ENCODE measurements at places on chromosomes 13 and 19. TPM values are rescaled to one million over a fixed set of nuclear protein-coding genes. Genes with fewer than 3 reads are reported as not detected.

DNA sequence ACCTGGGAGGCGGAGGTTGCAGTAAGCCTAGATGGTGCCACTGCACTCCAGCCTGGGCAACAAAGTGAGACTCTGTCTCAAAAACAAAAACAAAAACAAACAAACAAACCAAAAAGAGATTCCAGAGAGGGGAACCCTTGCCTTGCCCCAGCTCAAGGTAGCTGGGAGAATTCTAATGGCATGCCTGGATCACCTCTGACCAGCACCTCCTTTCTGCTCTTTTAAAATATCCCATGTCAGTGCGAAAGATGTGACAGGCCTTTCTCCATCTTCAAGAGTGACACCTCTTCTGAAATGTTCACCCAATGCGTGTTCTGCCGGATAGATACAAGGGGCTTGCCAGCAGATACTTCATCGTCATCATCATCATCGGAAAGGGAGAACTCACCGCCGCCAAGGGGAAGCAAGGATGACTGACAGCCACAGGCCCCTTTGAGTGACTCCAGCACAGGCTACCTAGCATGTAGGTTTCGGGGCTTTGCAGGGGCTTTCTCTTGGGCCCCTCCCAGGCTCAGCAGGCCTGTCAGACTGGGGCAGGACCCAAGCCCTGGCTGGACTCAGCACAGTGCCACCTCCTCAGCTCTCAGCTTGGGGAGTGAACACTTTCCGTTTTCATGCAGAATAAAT is 18.9 kb upstream of the LRP3 start:
- H3K27ac ChIP-seq, result no peak overlapping the region
- H3K27me3 ChIP-seq, result peaks cover 5% of the 10 kb centered on the region
- peaks cover 27% of the 10 kb centered on the region for H3K4me1 ChIP-seq
- peak overlapping the region; percentile 99 for H3K4me3 ChIP-seq
- DNase-seq, result no peak

GRCh38 chr19:37972803-37973202 is 65.8 kb downstream of the SIPA1L3 start:
- no peaks in the 10 kb centered on the region for H3K27me3 ChIP-seq
- H3K27ac ChIP-seq, result no peak overlapping the region
- H3K36me3 ChIP-seq, result peaks cover 6% of the 10 kb centered on the region
- DNase-seq, result no peak

DNA sequence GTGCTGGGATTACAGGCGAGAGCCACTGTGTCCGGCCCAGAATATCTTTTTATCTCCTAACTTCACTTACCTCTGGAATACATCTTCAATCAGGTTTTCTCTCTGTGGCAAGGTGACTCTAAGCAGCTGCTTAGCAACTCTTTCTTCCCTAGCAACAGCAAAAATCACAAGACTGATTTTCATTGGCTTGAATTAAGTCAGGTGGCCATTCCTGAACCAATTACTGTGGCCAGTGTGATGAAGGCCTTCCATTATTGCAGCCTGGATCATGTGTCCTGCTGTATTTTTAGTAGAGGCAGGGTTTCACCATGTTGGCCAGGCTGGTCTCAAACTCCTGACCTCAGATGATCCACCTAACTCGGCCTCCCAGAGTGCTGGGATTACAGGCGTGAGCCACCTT is 9.0 kb upstream of the LTBP4 start:
- H3K4me3 ChIP-seq, result no peak overlapping the region
- H3K27me3 ChIP-seq, result peaks cover 11% of the 10 kb centered on the region
- DNase-seq, result no peak
- no peak overlapping the region for H3K27ac ChIP-seq

- no peaks in the 10 kb centered on the region for H3K36me3 ChIP-seq
- H3K4me1 ChIP-seq, result no peaks in the 10 kb centered on the region
- H3K27ac ChIP-seq, result no peak overlapping the region
- DNase-seq, result no peak
These were observed 289.6 kb downstream of the TEX29 start for GRCh38 chr13:111610081-111610480.

GRCh38 chr19:6047741-6048251 is 62.5 kb downstream of the RFX2 start:
- no peak overlapping the region for H3K4me3 ChIP-seq
- H3K36me3 ChIP-seq, result no peaks in the 10 kb centered on the region
- peak; percentile 38 for DNase-seq
- H3K27me3 ChIP-seq, result peaks cover 7% of the 10 kb centered on the region
- H3K4me1 ChIP-seq, result peaks cover 4% of the 10 kb centered on the region

DNA sequence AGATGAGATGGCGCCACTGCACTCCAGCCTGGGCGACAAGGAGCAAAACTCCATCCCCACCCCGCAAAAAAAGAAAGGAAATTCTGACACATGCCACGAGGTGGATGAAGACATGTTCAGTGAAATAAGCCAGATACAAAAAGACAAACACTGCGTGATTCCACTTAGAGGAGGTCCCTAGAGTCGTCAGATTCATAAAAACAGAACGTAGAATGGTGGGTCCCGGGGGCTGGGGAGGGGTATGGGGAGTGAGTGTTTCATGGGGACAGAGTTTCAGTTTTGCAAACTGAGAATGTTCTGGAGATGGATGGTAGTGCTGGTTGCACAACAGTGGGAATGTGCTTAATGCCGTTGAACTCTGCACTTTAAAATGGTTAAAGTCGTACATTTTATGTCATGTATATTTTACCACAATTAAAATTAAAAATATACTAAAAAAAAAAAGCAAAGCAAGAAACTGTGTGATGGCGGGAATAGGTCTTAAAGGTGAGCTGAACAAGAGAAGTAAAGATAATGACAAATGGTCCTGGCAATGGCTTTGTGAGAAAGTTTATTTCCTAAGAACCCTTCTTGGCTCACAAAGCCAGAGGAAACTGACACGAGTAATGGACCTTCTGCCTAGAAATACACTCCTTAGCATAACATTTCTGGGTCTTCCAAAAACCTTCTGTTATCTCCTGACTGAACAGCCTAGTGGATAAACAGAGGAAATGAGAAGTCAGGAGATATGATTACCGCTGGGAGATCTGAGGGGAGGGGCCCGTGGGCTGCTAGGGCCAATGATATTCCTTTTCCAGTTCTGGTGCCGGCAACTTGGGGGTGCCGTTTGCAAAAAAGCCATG is 4.2 kb upstream of the SPC24 start:
- DNase-seq, result no peak
- H3K27ac ChIP-seq, result no peak overlapping the region
- no peaks in the 10 kb centered on the region for H3K27me3 ChIP-seq
- no peak overlapping the region for H3K4me3 ChIP-seq
- peaks cover 10% of the 10 kb centered on the region for H3K4me1 ChIP-seq
- no peaks in the 10 kb centered on the region for H3K36me3 ChIP-seq

GRCh38 chr19:38294090-38294489 is 10.0 kb upstream of the C19orf33 start:
- no peaks in the 10 kb centered on the region for H3K27me3 ChIP-seq
- no peaks in the 10 kb centered on the region for H3K36me3 ChIP-seq
- DNase-seq, result no peak
- no peak overlapping the region for H3K4me3 ChIP-seq
- H3K27ac ChIP-seq, result no peak overlapping the region

ZNF714 gene
- total RNA-seq, result 30.7 TPM

DNA sequence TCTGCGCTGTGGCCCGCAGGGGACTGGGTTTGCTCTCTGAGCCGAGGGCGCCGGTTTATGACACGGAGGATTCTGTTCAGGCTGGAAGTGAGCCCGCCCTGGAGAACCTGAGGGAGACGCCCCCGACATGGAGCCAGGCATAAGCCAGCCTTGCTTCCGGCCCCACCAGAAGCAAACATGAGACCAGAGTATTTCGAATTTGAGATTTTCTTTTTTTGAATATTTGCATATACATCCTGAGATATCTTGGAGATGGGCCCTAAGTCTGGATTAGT is 72.9 kb downstream of the KDM4B start:
- peaks cover 5% of the 10 kb centered on the region for H3K36me3 ChIP-seq
- H3K27me3 ChIP-seq, result no peaks in the 10 kb centered on the region
- H3K4me1 ChIP-seq, result no peaks in the 10 kb centered on the region
- H3K27ac ChIP-seq, result no peak overlapping the region
- no peak for DNase-seq
- H3K4me3 ChIP-seq, result no peak overlapping the region

DNA sequence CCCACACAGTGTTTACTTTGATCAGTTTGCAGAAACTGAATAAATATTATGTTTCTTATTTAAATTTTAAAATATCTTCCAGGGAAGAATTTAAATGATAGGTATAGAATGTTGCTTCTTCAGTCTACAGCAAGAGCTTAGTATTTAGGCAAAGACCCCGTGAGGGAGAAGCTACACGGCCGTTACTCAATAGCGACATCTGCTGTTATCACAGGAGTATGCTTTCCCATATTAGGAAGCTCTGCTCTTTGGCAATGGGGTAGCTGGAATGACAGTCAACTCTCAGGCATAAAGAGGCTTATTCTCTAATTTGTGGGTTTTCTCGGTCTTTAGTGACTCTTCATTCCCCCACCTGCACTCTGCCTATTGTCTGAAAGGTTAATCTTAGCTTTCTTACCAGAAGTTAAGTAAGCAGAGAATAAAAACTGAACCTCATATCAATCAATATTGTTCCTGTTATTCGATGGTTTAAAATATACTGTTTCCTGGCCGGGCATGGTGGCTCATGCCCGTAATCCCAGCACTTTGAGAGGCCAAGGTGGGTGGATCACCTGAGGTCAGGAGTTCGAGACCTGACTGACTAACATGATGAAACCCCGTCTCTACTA is 13.2 kb upstream of the LHFPL6 start:
- H3K4me3 ChIP-seq, result no peak overlapping the region
- peak; percentile 53 for DNase-seq
- H3K36me3 ChIP-seq, result no peaks in the 10 kb centered on the region
- H3K27me3 ChIP-seq, result peaks cover 14% of the 10 kb centered on the region

ACER1 gene
- total RNA-seq, result 0.26 TPM

DNA sequence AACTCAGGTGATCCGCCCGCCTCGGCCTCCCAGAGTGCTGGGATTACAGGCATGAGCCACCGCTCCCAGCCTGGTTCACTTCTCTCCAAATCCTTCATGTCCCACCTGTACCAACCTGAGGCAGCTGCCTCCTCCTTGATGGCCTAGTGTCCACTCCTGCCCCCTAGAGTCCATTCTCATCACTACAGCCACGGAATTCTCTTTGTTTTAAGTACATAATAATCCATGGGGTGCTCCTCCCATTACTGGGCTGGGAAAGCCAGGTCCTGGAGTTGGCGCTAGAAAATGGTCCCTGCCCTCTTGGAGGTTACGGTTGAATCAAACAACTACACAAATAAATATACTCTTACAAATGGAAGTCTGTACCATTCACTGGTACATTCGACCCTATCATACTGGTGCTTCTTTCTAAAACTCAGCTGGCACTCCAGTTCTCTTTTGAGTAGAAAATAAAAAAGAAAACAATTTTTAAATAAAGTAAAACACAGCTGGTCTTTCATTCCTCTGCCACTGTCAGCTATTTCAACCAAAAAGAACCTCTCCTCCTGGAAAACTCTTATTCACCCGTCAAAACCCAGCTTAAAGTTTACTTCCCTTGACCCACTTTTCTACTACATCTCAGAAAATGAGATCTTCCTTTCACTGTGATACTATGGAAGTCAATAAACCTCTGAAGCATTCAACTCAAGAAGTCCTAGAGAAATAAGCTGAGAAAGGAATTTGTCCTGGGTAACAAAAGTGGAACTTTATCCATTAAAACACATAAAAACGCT is 22.4 kb upstream of the ARHGEF18 start:
- no peaks in the 10 kb centered on the region for H3K36me3 ChIP-seq
- DNase-seq, result peak; percentile 60
- no peak overlapping the region for H3K4me3 ChIP-seq
- no peak overlapping the region for H3K27ac ChIP-seq

DNA sequence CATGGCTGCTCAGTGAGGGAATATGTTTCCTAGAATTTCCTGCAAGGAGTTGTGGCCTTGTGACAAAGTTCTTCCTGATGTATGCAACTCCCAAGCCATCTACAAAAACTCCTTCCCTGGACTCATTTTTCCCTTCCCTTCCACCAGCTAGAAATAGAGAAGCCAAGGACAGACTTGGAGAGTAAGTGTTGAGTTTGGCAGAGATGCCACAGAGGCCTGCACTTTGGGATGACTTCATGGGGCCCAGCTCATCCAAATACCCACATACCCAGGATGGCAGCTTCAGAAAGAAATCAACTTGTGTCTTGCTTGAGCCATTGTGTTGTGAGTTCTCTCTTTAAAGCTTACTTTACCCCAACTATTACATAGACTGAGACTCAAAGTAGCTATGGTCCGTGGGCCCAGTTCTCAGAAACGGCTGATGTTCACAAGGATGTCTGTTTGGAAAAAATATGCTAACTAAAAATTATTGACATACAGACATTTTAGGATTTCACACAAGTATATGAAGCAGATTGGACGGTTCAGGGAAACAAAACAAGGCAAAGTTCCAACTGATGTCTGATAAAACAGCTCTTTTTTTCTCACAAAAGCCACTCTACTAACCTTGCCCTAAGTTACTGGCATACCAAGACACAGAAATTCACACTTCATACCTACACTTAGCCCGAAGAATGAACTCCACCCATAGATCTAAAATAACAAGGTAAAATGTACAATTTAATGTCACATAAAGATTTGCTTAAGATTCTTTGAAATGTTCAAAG is 107.9 kb downstream of the NALCN start:
- H3K4me3 ChIP-seq, result no peak overlapping the region
- no peak overlapping the region for H3K27ac ChIP-seq
- no peaks in the 10 kb centered on the region for H3K36me3 ChIP-seq
- no peak for DNase-seq
- no peaks in the 10 kb centered on the region for H3K4me1 ChIP-seq

DNA sequence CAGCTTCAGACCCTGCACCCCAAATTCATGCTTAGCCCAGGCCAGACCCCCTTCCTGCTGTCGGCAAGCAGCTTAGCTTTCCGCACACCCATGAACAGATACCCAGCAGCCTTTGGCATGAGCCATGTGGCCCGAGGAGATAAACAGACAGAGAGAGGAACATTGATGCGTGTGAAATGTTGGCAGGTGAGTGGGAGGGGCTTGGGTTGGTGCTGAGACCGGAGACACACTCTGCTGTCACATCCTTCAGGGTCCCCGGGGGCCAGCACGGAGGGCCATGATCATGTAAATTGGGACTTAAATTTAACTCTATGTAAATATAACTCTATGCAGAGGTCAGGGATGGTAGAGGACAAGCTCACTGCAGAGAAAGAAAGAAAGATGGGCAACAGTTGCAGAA is 1.5 kb downstream of the CD22 start:
- no peak overlapping the region for H3K27ac ChIP-seq
- no peaks in the 10 kb centered on the region for H3K36me3 ChIP-seq
- H3K27me3 ChIP-seq, result peaks cover 30% of the 10 kb centered on the region
- DNase-seq, result no peak
- peaks cover 18% of the 10 kb centered on the region for H3K4me1 ChIP-seq

GRCh38 chr13:33033051-33033812 is 17.0 kb downstream of the KL start:
- H3K4me3 ChIP-seq, result peak overlapping the region; percentile 57
- H3K27me3 ChIP-seq, result peaks cover 14% of the 10 kb centered on the region
- peak overlapping the region; percentile 56 for H3K27ac ChIP-seq
- DNase-seq, result peak; percentile 46
- H3K4me1 ChIP-seq, result peaks cover 9% of the 10 kb centered on the region
- H3K36me3 ChIP-seq, result peaks cover 2% of the 10 kb centered on the region

- no peak for DNase-seq
- no peak overlapping the region for H3K27ac ChIP-seq
- no peaks in the 10 kb centered on the region for H3K36me3 ChIP-seq
- H3K4me3 ChIP-seq, result no peak overlapping the region
These were observed 427.0 kb upstream of the KLF12 start for GRCh38 chr13:74561155-74561554.

KCNRG gene
- total RNA-seq, result not detected

GRCh38 chr13:110628477-110628793 is 13.1 kb downstream of the NAXD start:
- no peak overlapping the region for H3K27ac ChIP-seq
- no peak for DNase-seq
- peaks cover 26% of the 10 kb centered on the region for H3K4me1 ChIP-seq
- no peak overlapping the region for H3K4me3 ChIP-seq

ZNF296 gene
- 9.5 TPM for total RNA-seq
